ENCODE measurements at places on chromosomes 12 and 14. TPM values are rescaled to one million over a fixed set of nuclear protein-coding genes. Genes with fewer than 3 reads are reported as not detected.

CFAP54 gene
- total RNA-seq = 0.75 TPM

SLC2A3 gene
- total RNA-seq = 659 TPM

RFLNA gene
- not detected for total RNA-seq

SPIC gene
- total RNA-seq = not detected

PRR4 gene
- 0.98 TPM for total RNA-seq

CABP1 gene
- total RNA-seq = 0.25 TPM

AQP6 gene
- not detected for total RNA-seq

GRCh38 chr12:19031032-19031431 lies 98.5 kb upstream of the PLEKHA5 start:
- DNase-seq = no peak

DNA sequence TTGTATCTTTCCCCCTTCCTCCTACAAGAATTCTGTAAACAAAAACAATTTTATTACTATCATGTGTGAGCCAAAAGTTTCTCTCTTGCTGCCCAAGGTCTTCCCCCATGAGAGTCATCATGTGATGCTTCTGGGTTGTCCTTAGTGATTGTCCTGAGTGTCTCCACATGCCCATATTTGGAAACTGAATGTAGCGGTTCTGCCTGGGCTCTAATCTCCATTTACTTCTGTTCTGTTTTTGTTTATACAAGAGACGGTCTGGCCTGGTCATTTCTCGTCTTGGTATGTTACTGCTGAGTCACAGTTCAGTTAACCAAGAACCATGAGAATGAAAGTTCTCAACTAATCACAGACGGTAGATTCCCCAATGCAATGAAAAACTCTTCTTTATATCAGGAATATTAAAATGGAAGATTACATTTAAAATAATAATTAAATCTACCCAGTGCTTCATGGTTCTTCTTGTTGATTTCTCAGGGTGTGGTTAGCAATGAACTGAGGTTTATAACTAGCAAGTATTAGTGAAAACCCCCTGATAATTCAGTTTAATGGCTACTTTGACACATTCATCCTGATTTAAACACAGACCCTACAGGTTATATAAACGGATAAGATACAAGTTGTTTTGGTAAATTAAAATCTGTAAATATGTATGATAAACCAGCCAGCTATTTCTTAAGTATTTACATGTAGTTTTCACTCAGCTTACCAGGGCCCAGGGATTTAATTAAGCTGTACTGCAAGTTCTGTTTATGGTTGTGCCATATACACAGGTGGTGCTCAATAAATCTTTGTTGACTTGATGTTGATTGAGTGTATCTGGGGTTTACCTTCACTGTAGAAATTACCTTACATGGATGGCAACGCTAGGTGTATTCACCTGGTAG lies 81.1 kb downstream of the PELI2 start:
- DNase-seq = no peak

DNA sequence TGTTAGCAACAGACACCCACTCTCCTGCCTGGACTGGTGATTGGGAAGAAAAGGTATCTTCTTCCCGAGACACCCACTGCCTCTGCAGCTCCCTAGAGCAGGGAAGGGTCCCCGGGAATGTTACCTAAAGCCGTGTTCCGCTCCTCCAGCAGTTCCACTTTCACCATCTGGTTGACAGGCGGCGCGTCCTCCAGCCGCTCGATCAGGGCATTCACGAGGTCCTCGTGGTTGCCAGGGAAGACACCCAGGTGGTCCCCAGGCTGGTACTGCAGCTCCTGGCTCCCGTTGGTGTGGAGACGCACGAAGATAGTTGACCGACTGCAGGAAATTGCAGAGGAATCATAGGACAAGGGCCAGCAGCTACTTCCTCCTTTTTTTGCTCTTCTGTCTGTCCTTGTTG lies 44.2 kb upstream of the FBXO21 start:
- no peak for DNase-seq

GRCh38 chr14:66088656-66089055 lies 397.5 kb upstream of the CCDC196 start:
- DNase-seq = no peak

- no peak for DNase-seq
Measured at GRCh38 chr12:41634091-41634490, 446.0 kb downstream of the PDZRN4 start.

GRCh38 chr14:102071283-102071998 lies 15.4 kb downstream of the HSP90AA1 start:
- no peak for DNase-seq

GRCh38 chr14:33412450-33412849 lies 473.8 kb downstream of the NPAS3 start:
- no peak for DNase-seq

- no peak for DNase-seq
Measured at GRCh38 chr12:29667011-29667410, 116.7 kb downstream of the TMTC1 start.

- no peak for DNase-seq
Measured at GRCh38 chr14:68834816-68835215, 41.9 kb upstream of the ZFP36L1 start.

GRCh38 chr12:19712041-19712440 lies 272.7 kb downstream of the AEBP2 start:
- no peak for DNase-seq

GRCh38 chr14:89418452-89418851 lies 1.4 kb upstream of the FOXN3 start:
- DNase-seq = no peak

GRCh38 chr14:59055439-59056045 lies 132.9 kb upstream of the DAAM1 start:
- DNase-seq = peak; percentile 18

DNA sequence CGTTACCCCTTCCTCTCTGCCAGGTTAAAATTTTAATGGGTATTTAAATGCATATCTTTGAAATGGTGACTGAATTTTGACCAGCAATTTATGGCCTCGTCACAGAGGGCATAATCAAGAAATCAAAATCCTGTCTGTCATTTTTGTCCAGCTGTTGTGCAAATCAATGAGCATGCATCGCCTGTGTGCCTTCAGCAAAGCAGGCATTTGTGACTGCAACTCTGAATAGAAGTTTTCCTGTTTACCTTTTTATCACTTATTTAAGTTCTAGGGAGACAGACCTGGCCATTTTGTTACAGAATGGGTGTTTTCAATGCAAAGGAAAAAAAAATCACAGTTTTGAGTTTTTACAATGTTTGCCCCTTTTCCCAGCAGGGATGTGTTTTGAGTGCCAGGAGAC lies 107.4 kb downstream of the PPM1A start:
- no peak for DNase-seq

- no peak for DNase-seq
Measured at GRCh38 chr12:72201457-72201856, 70.7 kb upstream of the TRHDE start.

DNA sequence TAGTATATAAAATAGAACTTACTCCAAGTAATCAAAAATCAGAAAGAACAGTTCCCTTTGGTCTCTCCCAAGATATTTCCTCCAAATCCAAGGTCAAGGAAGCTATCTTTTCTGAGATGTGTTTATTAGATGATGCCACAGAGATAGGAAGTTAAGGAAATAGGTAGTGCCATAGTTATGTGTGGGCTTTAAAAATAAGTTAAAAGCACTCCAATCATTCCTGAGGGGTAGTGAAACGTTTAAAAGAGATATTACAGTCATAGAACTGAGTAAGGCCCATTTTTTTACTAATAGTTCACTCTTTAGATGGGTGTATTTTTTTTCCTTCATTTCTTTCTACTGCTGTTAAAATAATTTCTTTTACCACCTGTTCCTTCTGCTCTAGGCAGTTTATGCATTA lies 1630.9 kb upstream of the SEL1L start:
- no peak for DNase-seq

DNA sequence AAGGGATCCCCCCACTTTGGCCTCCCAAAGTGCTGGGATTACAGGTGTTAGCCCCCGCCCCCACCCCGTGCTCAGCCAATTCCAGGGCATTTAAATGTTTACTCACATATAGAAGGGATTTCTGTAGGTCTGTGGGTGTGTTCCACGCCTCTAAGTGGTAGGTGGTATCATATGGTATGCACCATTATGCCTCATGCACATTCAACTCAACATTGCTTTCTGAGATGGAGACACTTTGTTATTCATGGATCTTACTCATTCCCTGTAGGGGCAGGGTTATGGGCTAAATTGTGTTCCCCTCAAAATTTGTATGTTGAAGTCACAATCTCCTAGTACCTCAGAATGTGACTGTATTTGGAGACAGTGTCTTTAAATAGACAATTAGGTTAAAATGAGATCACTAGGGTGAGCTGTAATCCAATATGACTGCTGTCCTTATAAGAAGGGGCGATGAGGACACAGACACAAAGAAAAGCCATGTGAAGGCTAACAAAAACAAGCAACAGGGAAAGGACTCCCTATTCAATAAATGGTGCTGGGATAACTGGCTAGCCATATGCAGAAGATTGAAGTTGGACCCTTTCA lies 200.6 kb downstream of the EFCAB11 start:
- DNase-seq = no peak

DNA sequence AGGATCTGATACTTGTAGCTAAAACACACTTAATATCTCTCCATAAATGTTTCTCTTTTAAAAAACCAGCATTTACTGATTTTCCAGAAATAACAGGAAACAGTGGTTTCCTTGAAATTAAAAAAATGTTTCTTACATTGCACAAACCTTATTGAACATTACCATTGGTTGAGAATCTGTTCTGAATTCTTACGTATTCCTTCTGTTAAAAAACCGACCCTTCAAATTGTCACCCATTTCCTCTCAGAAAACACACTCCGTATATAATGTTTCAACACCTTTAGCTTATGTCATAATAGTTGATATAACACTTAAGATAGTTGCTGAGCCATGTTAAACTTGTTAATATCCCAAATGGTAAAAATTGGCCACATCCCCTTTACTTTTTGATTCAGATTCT lies 51.2 kb downstream of the MSRB3 start:
- DNase-seq = no peak

DNA sequence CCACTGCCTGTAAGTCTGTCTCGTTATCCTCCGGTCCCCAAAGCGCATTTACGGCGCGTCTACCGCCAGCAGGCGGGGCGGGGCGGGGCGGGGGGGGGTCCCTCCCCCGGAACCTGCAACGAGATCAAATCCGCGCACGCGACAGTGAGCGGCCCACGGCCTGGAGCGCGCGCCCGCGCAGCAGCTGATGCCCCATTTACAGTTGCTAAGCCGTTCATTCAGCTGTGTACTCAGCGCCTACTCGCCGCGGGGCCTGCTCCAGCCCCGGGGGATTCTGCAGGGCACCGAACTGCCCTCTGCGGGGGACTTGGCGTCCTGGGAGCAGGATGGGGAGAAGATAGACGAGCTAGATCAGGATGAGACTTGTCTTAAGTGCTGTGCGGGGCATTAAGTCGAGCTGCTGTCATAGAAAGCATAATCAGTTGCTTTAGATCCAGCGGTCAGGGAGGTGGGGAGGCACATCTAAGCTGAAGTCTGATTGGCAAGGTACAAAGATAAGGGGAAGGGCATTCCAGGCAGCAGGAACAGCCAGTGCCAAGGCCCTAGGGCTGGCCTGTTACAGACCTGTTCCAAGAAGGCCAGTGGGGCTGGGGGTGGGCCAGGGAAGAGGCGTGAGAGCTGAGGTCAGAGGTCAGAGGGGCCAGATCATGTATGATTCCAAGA lies 1.4 kb upstream of the CCDC85C start:
- peak; percentile 85 for DNase-seq

DNA sequence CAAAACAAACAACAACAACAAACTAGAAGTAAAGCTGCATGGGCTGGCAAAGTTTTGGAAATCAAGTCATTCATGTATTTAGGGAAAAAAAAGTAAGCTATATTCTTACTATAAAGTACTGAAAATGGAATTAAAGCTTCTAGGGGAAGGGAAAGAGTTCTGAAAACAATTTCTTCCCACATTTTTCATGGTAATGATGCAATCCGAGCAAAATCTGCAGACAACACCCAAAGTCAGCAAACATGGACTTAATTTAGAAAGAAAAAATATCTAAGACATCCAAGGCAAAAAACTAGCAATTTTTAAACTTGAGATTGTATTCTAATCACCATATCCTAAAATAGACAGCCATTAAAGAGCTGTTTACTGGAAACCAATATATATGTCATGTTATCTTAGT lies 86.3 kb downstream of the LRP6 start:
- no peak for DNase-seq

GRCh38 chr12:117467588-117467987 lies 106.2 kb upstream of the NOS1 start:
- DNase-seq = no peak

GRCh38 chr12:104049278-104049902 lies 597 bp downstream of the GLT8D2 start:
- no peak for DNase-seq

- no peak for DNase-seq
Measured at GRCh38 chr12:86727160-86727559, 471.0 kb upstream of the MGAT4C start.

GRCh38 chr12:31504625-31505222 lies 86.2 kb downstream of the DENND5B start:
- no peak for DNase-seq

DNA sequence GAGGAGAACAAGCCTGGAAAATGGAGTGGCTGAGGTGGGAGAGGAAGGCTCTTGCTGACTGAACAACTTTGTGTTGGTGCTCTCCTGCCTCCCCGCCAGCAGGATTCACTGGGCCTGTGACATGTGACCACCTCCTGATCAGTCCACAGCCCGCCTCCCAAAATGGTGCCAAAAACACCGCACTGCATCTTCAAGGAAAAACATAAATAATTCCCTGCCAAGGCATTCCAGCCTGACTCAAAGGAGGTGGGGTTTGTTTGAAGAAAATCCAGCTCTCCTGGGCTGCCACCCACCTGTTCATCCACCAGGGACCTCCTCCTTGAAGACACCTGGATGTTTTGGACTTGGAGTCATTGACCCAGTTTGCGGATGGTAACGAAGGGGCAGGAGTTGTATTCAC lies 83.8 kb upstream of the PIWIL1 start:
- no peak for DNase-seq

GRCh38 chr14:68577802-68578541 lies 214.9 kb downstream of the ZFP36L1 start:
- DNase-seq = no peak

DNA sequence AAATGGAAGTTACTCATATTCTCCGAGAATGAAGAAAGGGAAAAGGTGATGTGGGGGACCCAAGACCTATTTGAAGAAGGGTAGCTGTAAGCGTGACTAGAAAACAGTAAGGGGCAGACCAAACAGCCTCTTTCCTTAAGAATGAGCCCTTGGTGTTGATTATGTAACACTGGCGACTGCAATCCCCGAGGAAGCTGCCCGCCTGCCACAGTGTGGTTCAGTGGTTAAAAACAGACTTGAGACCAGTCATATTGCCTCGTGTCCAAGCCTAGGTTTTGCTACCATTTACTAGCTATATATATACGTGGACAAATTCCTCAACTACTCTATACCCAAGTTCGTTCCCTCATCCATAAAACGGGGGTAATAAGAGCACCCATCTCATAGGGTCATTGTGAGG lies 49.1 kb downstream of the SSPN start:
- DNase-seq = no peak

GRCh38 chr14:69615121-69615495 lies 3.7 kb downstream of the SUSD6 start:
- no peak for DNase-seq

- no peak for DNase-seq
Measured at GRCh38 chr14:83885837-83886293, 1644.1 kb upstream of the FLRT2 start.

DNA sequence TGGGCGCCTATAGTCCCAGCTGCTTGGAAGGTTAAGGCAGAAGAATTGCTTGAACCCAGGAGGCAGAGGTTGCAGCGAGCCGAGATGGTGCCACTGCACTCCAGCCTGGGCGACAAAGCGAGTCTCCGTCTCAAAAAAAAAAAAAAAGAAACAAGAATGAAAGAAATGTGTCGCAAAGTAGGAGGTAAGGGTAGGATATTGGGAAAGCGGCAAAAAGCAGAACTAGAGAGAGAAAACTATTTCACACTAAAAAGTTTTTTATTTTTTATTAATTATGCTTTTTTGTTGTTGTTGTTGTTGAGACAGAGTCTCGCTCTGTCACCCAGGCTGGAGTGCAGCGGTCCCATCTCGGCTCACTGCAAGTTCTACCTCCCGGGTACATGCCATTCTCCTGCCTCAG lies 17.7 kb downstream of the SBNO1 start:
- no peak for DNase-seq
